ENCODE measurements at places on chromosomes 12 and 14.

- no peak for DNase-seq
These were observed 888 bp downstream of the C1QL4 start for GRCh38 chr12:49335955-49336644.

- no peak for DNase-seq
These were observed 42.9 kb downstream of the HEATR5A start for GRCh38 chr14:31377433-31377832.

GRCh38 chr14:77375164-77375950 lies 1.5 kb downstream of the TMED8 start:
- no peak for DNase-seq

DNA sequence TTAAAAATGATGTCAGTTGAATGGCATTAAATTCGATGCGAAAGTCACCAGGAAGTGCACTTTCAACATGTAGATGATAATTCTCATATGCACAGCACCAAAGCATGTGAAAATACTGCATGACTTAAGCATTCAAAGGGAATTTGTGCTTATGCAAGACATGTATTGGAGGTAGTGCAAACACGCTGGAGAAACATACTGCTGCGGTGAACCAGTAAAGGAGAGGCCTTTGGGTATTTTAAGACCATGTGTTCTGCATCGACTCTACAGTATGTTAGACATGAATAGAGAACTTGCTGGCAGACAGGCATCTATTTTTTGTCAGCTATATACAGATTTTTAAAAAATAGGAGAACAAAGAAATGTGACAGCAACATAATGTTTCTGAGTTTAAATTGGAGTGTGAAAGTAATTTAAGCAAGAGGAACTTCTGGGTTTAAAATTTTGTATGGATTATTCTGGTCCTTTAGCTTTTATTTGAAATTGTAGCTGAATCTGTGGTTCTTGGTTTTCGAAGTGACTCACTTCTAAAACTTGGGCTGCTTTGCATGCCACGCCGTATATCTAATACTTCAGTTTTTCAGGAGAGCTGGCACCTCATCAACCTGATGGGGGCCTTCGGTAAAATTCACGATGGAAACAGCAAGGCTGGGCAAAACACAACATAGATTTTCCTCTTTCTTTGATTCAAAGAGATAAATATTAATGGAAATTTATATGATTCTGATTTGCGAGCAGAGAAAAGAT lies 408.7 kb downstream of the APAF1 start:
- DNase-seq, result no peak

DNA sequence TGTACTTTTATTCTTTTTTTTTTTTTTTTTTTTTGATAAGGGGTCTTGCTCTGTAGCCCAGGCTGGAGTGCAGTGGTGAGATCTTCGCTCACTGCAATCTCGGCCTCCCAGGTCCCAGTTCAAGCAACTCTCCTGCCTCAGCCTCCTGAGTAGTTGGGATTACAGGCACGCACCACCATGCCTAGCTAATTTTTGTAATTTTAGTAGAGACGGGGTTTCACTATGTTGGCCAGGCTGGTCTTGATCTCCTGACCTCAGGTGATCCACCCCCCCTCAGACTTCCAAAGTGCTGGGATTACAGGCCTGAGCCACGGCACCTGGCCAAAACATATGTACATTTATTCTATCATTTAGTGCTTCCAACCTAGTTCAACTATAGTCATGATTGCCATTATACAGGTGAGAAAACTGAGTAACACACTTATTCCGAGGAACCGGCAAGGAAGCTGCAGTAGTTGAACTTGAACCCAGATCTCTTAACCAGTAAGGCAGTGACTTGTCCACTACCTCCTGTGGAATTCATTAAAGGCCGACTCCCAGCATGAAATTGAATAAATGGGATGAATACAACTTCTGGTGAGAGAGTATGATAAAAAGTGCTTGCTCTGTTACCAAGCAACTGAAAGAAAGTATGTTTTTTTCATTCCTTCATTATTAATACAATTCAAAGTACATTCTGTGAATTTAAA lies 755 bp upstream of the ATF7IP start:
- no peak for DNase-seq

DNA sequence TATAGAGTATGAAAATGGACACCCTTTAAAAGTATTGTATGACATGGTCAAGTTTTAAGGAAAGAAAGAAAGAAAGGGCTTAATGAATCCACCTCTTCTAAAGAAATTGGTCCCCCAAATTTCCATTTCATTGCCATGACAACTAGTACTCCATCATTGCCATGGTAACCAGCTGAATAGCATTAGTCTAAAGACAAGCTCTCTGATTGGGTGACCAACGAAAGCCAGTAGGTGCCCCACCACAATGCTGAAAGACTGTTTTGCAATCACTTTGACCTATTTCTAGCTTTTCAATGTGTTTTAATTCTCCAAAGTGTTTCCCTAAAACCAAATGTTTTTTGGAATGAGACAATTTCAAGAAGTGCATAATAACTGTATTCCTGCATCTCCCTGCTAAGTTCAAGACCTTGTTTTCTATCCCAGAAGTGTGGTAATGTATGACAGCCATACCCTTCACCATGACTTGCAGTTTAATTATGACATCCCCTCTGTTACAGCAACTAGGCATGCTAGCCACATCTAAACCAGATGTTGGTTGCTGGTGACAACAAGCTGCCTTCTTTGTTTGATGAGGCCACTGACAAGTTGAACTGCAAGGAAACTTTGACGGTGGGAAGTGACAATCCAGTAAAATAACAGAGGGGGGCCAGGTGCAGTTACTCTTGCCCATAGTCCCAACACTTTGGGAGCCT lies 46.7 kb downstream of the KICS2 start:
- no peak for DNase-seq

DNA sequence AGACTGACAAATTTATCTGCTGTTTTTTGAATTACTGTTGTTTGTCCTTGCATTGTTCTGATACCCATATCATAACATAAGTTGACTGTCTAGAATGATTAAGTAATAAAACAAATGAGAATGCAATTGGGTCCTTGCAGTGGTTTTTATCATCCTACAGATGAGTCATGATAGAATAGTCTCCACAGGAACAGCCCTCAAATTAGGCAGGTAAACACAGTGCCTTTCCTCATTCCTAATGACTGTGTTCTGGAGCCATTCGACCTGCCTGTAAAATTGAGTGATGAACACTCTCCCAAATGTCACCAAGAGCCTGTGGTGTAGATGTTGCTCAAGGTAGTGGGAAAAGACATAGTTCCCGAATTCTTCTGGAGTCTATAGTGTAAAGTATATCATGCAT lies 12.3 kb downstream of the NKX2-8 start:
- no peak for DNase-seq

GRCh38 chr14:24986206-24986893 lies 63.6 kb downstream of the STXBP6 start:
- DNase-seq, result no peak

DNA sequence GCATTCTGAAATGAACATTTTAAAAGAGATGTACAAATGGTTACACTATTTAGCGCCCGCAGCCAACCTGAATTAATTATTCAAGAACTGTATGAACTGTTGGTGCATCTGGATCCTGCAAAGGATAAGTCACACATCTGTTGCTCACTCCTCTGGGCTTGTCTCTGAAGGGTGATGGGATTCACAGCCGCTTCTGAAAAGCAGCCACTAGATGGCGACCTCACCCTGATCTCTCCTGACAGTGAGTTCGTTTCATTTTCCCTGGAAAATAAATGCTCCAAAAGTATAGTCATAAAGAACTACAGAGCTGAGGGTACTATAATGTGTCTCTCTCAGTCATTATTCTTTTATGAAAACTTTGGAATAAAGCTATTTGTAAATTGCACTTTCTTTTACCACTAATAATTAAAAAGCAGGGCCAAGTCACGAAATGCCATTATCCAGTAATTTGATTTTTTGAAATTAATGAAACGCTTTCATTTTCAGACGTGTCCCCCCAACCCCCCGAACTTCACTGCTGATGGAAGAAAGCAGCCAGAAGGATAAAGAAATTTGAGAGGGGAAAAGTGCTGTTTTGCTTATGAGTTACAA lies 789.6 kb downstream of the NRXN3 start:
- DNase-seq, result peak; percentile 35

DNA sequence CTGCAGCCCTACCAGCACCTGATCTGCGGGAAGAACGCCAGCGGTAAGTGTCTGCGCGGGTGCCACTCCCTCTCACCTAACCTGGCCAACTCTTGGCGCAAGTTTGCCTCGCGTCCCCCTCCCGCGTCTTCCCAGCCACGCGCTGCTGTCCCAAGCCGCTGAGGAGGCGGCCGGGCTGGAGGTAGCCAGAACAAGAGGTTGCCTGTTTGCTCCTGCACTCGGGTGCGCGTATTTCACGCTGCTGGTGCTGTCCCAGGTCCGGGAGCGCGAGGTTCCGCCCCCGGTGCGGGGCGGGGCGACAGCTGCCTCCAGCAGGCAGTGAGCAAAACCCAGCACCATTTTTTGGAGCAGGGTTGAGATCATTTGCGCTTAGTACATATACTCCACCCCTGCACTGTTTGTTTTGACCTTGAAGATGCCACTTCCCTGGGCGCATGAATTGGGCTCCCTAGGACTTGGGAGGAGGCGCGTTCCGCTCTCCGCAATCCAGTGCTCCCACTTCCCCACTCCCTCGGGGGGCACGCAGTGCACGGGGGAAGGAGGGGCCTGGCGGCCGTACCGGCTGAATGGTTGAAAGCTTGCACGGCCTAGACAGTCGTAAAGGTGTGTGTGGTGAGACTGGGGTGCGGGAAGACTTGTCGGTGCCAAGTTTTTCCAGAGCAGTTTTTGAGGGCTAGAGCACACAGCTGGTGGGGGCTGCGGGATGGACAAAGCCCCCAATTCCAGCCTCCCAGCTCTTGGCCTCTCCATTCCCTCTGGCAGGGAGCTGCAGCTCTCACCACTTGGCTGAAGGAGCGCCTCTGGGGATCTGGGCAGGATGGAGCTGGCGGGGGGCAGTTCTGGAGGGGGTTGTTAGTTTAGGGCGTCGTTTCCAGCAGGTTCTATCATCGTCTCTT lies 226.9 kb upstream of the CRY1 start:
- no peak for DNase-seq

DNA sequence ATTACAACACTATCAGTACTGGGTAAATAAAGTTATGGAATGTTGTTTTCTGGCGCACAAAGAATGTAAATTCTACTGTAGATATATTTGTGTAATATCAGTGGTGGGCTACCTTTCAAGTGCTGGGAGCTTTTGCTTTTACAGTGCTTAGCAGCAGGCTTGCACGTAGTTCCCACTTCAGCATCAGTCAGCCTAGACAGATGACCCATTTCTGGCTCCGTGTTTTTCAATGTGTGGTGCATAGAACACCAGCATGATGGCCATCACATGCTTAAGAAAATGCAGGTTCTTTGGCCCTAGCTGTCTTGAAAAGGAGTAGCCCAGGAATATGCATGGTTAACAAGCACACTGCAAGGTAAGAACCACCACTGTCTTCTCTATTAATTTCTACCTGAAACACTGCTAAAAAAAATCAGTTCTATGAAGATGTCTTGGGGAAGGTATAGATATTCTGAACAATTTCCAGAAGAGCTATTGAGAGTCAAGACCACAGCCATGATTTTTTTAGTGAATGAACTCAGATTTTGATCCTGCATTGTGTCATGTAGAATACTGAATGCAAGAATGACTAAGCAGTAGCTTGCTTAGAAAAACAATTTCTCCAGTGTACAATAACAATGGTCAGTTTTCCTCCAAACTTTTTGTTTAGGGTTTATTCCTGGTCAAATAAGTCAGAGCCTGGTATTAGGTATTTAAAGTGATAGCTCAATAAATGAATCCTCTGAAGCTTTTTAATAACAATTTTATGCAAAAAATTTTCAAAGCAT lies 195.7 kb downstream of the AKAP6 start:
- DNase-seq, result no peak

DNA sequence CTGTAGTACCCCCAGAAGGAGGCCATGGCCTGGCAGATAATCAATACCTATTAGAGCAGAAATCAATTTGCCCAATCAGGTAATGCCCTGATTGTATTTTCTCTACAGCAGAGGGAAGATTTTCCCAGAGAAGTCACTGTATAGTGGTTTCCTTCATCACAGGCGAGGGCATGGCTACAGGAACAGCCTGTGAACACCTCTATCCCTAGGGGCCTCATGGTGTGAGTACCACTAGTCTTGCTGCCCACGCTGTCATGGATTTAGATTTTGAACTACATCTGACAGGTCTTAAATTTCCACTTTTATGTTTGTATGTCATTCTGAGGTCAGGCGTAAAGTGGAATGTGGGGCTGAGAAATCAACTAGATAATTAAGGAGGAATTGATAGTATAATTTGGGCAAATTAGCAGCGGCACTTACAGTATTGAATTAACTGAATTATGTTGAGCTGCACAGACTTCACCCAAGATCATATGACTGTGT lies 42.4 kb upstream of the STXBP6 start:
- no peak for DNase-seq

DNA sequence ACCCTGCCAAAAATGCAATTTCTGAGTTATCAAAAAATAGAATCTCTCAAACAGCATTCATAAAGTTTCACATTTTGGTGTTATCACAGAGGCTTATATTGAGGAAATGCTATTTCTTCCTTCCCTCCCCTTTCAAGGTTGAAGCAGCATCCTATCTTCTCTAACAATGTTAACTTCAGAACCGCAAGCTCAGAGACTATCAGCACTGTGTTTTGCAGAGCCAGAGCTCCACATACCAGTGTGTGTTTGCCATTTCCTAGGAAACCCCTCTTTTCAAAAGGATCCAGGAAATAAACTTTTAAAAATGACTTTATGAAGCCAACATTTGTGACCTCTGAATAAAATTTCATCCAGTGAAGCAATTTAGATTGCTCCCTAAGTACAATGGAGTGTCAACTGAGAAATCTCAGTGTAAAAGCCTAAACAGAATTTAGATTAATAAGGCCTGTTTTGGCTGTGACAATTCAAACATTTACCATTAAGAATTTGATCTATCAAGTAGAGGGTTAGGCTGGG lies 332.6 kb downstream of the NOVA1 start:
- DNase-seq, result no peak

DNA sequence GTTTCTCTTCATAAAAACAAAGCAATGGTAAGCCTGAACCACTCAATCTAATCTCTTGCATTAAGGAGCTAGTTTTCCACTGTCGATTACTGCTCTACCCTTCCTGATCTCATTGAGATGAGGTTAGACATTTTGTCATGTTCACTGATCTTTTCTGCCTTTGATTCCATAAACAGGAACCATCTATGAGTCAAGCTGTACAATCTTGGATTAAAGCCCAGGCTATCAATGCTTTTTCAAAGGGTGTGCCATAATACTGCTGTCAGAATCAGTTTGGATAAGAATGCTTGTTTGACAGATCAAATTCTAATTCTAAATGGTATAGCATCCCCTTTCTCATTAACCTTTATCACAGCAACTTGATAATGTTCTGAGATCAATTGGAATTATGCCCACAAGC lies 16.1 kb downstream of the GRIP1 start:
- no peak for DNase-seq

DNA sequence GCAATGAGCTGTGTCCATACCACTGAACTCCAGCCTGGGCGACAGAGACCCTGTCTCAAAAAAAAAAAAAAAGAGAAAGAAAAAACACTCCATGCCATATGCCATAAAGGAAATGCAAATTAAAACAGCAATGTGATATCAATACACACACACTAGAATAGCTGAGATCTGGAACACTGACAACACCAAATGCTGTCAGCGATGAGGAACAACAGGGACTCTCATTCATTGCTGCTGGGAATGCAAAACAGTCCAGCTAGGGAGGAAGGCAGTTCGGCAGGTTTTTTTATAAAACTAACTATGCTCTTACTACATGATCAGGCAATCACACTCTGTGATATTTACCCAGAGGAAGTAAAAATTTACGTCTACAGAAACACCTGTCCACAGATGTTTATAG lies 3.4 kb upstream of the ABCB9 start:
- DNase-seq, result no peak

- DNase-seq, result no peak
These were observed 11.3 kb downstream of the SCARB1 start for GRCh38 chr12:124852329-124852831.

GRCh38 chr12:19021646-19022045 lies 107.9 kb upstream of the PLEKHA5 start:
- DNase-seq, result no peak

All from D721Med (cell line).